NCI-H510A (cell line): ENCODE measurements at places on chromosomes 11 and 22.

DNA sequence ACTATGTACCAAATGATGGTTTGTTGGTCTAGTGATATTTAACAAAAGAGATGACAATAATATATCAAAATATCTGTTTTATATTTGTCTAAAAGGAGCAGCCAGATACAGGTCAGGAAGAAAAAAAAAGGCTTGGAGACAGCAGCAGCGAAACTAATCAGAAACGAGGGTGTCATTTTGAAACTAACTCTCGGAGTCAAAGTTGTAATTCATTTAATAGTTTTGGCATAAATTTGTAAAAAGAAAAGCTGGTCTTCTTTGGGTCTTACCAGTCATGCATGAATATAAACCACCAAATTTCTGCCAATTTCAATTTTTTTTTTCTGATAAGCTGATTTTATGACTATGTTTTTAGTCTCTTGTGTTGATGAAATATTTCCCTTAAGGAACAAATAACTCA lies 25.5 kb downstream of the NPAT start:
- no peak for DNase-seq

DNA sequence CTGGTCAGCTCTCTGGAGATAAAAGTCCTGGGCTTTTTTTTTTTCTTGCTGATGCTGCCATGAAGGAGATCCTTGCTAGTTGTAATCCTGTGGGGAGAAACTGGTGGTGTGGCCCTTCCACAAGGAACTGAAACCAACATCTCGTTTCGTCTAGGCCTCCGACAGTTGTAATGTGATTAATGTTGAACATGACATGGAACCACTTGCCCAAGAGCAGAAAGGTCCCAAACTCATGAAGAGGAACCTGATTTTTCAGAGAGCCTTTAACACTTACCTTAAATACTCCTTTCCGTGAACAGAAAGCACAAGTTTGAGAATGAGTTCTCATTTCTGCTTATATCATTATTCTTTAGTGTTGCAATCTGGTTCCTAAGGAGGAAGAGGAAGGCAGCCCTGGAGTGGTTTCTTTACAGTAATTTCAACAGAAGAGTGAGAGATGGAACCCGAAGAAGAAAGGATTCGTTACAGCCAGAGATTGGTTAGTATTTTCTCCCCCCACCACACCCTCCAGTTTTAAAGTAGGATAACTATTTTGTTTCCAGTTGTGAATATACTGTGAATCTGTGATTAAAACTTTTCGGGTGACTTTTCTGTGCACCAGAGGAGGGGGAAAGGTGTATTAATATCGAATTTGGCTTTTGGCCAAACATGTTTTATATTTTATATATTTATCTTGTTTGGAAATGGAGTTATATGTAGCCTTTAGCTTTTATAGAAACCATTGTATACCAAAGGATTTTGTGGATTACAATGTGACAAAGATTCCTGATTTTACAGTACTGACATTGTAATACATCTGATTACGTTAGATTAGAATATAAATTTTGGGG lies 2.0 kb downstream of the KDM2A start:
- no peak for DNase-seq

GRCh38 chr11:129766898-129767604 lies 48.6 kb upstream of the TMEM45B start:
- DNase-seq: peak; percentile 17

GRCh38 chr11:28838741-28839140 lies 730.6 kb downstream of the METTL15 start:
- no peak for DNase-seq

DNA sequence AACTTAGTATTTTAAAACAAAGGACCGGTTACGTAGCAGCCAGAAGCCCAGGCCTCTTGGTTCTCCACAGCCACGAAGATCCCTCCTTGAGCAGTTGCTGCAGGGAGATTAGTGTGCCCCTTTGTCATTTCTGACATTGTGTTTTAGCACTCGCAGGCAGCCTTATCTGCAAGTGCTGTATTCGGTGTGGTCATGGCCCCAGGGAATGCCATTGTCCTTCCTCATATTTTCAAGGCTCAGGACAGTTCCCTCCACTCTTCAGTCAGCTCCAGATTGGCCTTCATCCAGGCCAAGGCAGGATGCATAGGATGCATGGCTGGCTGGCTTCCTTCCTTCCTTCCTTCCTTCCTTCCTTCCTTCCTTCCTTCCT lies 88.5 kb downstream of the ZBTB16 start:
- no peak for DNase-seq

- DNase-seq: peak; percentile 89
Observed at GRCh38 chr11:72373163-72373562, 61.2 kb downstream of the CLPB start.

DNA sequence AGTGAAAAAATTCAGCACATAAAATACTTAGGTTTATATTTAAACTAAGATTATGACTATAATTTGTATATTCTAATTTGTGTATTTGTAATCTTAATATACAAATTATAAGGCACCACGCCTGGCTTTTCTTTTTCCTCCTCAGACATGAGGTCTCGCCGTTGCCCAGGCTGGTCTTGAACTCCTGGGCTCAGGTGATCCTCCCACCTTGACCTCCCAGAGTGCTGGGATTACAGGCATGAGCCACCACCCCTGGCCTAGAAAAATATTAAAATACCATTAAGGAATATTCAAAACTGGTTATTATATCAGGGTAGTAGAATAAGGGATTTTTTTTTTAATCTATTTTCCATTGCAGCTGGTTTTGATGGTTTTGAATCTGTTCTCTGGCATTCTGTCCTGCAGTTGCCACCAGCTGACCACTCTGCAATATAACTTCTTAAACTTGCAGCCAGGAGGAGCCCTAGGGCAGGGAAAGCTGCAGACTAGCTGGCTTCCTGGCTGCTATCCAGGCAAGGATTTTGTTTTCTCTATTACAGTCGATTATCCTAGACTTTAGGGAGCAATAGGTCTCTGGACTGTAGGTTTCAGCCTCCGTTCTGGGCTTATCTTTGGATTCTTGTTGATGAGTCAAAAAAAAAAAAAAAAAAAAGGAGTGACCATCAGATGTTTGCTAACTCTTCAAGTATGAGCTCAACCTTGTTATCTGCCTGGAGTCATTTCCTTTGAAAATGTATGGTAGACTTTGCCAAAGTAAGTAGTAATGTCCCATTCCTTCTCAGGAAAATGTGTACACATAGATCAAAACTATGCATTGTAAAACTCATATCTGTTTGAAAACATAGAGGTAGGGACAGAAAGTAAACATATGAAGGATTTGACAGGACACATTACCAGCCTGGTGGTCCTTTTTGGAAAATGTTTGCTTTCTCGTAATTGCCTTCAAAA lies 13.2 kb downstream of the POLA2 start:
- no peak for DNase-seq

- DNase-seq: no peak
Observed at GRCh38 chr11:391117-392017, 2.6 kb upstream of the PKP3 start.

DNA sequence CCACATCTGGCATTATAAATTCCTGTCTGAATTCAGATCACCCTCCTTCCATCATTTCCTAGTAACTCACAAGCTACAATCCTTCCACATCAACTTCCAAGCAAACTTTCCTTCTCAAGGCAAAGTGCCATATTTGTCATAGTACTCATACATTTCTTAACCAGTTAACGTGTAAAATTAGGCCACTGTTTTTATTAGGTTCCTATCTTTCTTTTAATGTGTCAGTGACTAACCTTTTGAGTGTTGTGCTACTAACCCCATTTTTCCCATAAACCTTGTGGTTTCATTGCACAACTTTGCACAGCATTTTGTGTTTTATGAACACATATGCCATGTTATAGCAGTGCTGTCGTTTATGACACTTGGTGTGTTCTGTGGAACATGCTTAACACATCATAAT lies 90.1 kb downstream of the KIF18A start:
- DNase-seq: no peak

DNA sequence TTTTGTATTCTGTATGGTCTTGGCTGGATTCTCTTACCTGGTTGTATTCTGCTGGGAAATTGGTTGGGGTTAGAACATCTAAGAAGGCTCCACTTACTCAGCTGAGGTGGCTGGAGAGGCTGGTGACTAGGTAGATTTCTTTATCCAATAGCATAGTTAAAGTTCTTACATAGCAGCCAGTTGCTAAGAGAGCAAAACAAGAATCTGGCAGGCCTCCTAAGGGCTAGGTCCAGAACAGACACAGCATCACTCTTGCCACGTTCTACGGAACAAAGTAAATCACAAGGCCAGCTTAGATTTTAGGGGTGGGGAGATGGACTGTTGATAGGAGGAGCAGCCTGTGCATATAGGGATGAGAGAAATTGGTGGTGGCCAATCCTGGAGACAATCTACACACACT lies 141.3 kb upstream of the CCDC90B start:
- DNase-seq: no peak

GRCh38 chr11:115958089-115959000 lies 454.1 kb upstream of the CADM1 start:
- DNase-seq: peak; percentile 74

DNA sequence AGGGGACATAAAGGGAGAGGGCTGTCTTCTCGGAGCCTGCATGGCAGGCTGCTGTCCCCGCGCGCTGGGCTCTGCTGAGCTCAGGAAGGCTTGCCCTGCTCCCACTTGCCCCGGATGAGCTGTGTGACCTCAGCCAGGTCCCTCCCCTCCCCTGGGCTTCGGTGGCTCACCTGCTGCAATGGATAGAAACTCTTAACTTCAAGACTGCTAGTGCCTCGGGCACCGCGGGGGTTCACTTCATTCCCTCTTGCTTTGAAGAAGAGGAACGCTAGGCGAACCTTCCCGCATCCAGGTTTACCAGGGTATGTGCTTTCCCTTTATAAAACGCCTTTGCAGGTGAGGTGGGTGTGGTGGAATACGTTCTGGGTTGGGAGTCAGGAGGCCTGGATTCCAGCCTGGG lies 115.0 kb downstream of the PHF21B start:
- DNase-seq: no peak

- DNase-seq: no peak
Observed at GRCh38 chr11:32448232-32448631, 12.9 kb upstream of the WT1 start.

- DNase-seq: no peak
Observed at GRCh38 chr11:76786016-76786415, 2.9 kb downstream of the TSKU start.

GRCh38 chr11:94030059-94030458 lies 8.9 kb downstream of the HEPHL1 start:
- no peak for DNase-seq

GRCh38 chr22:38311323-38311620 lies 6.0 kb downstream of the CSNK1E start:
- DNase-seq: no peak
